Activated CD4-positive, alpha-beta T cell treated with anti-CD3 and anti-CD28 coated beads, Interleukin-2, amount 50 U/mL, for 48 hours (primary cell): ENCODE measurements at places on chromosomes 7 and 10.

- DNase-seq = no peak
Measured at GRCh38 chr7:1245524-1246050, 12.9 kb downstream of the UNCX start.

DNA sequence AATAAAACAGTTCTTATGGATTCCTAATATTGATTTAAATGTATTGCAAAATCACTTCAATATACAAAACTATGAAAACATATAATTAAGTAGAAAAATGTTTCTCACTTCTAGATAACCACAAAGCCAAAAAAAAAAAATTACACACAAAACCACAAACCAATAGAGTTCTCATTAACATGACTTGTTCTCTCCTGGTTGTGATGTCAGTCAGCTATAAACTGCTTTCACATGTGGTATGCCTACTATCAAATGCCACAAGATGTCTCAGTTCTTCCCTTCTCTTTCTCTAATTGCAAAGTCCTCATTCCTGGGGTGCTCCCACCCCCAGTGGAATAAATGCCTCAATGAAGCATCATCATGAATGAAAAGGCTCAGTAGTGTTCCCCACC, 16.6 kb downstream of the GNAI1 start:
- DNase-seq = no peak

DNA sequence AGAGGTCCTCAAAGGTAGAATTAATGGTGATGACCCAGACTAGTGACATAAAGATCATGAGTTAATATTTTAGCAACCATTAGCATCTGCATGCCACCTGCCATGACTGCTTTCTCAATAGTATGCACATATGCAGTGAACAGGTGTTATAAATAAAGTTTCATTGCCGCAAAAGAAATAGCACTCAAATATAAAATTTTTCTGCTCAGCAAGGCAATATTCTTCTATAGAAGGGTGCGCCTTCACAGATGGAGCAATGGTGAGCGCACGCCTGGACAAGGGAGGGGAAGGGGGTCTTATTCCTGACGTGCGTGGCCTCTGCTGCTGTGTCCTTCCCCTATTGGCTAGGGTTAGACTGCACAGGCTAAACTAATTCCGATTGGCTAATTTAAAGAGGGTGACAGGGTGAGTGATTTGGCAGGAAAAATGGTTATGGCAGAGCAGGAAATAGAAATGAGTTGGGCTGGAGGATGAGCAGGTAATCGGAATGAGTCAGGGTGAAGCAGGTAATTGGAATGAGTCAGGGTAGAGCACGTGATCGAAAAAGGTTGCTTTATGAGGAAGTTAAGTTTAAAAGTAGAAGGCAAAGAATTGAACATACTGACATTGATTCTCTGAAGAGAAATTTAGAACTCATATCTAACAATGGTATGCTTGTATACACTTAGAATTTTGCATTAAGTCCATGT, 24.7 kb upstream of the TRIM24 start:
- DNase-seq = no peak

DNA sequence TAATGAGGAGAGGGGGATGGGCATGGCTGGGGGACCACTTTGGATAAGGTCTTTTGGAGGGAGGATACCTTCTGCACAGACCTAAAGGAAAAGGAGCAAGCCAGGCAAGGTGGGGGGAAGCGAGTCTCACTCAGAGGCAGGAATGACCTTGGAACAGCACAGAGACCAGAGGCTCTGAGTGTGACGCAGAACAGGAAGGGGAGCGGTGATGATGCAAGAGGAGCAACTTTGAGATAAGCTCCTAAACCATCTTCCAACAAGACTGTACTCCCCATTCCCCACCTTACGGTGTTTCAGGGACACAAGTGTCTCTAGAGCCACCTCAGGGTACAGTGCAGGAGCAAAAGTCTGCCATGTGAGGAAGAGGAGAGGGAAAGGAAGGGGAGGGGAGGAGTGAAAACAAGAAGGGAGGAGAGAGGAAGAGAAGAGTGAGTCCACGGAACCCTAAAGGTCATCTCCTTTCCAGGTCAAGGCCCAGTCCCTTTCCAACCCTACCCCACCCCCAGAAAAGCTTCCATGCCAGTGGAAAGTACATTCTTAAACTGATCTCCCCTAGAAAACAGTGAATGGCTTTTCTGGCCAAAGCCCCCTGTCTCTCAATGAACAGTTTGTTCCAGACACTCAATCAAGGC, 54.1 kb downstream of the JAZF1 start:
- DNase-seq = no peak

GRCh38 chr10:103832806-103833205, 22.6 kb downstream of the SH3PXD2A start:
- no peak for DNase-seq

GRCh38 chr10:132861116-132861691, 75.3 kb upstream of the NKX6-2 start:
- no peak for DNase-seq

- no peak for DNase-seq
Measured at GRCh38 chr10:117224881-117225280, 16.0 kb upstream of the SLC18A2 start.

DNA sequence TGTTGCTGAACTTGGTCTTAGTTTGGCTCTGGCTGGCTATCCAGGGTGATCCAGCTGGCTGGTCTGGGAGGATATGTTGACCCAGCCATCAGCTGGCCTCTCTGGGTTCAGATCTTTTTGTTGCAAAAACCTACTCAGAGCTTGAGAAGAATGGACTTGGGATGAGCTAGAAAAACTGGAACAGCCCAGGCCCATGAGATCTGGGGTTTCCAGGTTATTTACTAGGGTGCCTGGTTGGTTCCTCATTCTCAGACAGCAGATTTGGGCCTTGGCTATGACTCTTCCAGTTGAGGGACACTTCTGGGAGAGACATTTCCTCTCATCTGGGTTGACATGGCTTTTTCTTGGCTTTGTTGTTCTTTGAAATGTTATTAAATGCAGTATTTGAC, 116.6 kb downstream of the ADCY1 start:
- no peak for DNase-seq

GRCh38 chr7:86598311-86598710, 45.4 kb upstream of the GRM3 start:
- no peak for DNase-seq

DNA sequence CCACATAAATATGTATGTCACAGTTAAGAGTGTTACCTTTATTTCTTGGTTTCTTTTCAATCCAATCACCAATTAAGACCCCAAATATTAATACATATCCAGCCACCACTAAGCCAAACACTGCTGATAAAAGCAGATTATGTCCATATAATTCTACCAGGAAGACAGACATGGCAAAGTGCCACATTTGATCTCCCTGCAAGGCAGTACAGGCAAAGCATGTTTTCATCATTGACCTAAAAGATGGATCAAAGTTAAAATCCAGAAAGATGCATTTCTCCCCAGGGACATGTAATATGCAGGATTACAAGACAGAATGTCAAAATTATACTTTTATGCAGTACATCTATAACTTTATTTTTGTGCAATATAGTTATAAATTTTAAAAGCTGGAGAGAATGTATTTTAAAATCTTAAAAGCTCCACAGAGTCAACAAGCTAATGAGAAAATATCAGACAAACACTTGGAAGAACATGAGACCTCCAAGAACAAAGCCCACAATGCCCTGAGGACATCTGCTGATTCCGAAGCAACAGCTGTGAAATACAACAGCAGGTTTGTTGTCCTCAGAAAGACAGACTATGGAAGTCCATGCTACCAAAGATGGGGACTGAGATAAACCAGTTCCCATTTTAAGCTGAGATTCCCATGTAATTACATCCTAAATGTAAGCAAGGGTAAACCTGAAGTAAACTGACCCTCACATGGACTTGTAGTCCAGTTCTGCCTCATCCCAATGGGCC, 54.5 kb upstream of the TOMM7 start:
- no peak for DNase-seq
